ENCODE measurements at places on chromosomes 16 and 17. TPM values are rescaled to one million over a fixed set of nuclear protein-coding genes. Genes with fewer than 3 reads are reported as not detected.

DNA sequence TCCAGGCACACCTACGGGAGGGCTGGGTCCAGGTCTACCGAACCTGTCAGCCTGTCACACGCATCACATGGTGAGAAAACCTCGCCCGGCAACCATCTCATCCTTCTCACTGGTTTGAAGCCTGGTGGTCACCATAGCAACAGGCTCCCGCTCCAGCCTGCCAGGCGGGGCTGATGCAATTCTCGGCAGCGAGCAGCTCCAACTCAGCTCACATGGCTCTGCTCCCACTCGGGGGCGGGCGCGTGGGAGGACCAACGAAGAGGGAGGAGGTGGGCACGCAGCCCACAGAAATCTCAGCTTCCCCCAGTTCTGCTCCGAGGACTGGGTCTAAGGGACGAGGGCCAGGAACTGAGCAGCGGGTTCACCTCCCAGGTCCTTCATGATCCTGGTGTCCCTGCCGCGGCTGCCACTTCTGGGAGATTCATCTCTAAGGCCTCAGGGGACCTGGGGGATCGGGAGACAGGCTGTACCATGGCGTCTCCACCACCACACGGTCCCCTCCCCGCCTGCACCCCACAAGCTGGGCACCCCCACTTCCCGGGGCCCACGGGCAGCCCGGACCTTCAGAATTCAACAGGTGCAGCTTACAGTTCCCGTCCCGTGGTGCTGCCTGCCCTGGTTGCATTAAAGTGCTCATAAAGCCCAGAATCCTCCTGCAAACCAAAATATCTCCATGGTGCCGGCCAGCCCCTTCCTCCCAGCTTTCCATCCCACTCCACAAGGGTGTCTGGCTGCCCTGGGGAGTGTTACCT lies 25.8 kb downstream of the ABR start:
- peak; percentile 63 for DNase-seq

DNA sequence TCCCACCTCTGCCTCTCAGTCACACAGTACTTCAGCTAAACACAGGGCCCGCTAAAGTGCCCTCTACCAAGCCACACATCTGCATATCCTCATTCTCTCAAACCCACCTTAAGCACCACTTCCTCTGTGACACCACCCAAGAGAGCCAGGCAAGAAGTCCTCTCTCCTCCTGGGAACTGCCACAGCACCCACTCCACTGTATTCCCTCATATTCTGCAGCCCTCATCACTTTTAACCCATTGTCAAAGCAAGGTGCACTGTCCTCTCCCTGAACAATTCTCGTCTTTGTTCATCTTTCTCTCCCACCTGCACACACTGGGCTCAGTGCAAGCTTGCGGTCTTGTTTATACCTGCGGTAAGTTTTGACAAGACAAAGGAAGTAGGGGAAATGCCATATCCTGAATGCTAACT lies 13.6 kb downstream of the CHD9 start:
- DNase-seq: no peak

The PHKB gene
- 107 TPM for total RNA-seq

- DNase-seq: peak; percentile 1
Observed at GRCh38 chr16:23781176-23781575, 26.4 kb downstream of the CHP2 start.

- no peak for DNase-seq
Observed at GRCh38 chr16:49839017-49839825, 16.7 kb downstream of the ZNF423 start.
